ENCODE measurements at places on chromosomes 5 and 9.

DNA sequence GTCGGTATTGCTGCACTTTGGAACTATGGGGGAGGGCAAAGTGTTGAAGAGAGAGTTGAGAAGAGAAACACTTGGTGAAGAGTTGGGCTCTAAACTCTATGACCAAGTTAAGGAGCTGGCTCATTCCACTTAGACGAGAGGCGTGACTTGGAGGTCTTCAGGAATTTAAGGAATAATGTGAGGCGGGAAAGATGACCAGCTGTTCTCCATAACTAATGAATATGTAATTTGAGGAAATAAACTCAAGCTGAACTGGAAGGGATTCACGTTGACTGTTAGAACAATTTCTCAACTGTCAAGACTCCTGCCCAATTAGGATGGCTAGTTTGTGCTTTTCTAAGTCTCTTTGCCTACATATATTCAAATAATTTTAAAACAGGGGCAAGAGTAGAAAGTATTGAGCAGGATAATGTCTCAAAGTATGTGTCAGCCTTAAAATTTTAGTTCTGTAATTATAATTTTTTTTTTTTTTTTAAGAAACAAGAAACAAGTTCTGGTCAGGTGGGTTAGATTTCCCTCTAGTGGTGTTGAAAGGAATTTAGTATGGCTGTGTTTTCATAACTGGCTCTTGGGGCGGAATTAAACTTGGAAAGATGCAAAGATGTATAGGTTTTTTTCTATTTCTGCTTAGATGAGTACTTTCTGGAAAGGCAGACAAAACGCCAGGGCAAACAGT lies 33.4 kb downstream of the TMEM252 start:
- H3K4me3 ChIP-seq, result no peak overlapping the region
- DNase-seq, result no peak
- H3K27ac ChIP-seq, result peak overlapping the region; percentile 72
- no peaks in the 10 kb centered on the region for H3K36me3 ChIP-seq
- H3K4me1 ChIP-seq, result peaks cover 5% of the 10 kb centered on the region

- no peak for DNase-seq
- H3K27me3 ChIP-seq, result no peaks in the 10 kb centered on the region
- no peaks in the 10 kb centered on the region for H3K36me3 ChIP-seq
- no peak overlapping the region for H3K4me3 ChIP-seq
- H3K4me1 ChIP-seq, result no peaks in the 10 kb centered on the region
Measured at GRCh38 chr9:30534896-30535295, 1849.5 kb upstream of the ACO1 start.

DNA sequence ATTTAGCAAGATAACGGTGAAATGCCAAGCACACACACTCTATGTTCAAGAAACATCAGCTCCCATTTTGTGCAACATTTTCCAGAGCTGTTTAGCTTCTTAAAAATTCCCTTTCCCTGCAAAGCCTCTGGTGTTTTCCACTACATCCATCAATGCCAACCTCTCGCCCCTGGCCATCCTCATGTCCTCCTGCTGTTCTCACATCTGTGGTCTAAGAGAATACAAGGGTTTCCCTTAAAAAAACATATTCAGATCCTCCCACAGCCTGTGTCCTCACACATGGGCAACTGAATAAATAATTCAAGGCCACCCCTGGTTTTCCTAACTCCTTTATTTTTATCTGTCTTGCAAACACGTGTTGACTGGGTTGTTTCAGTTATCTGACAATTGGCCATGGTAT lies 70.3 kb downstream of the PAPPA start:
- H3K4me1 ChIP-seq, result no peaks in the 10 kb centered on the region
- H3K27ac ChIP-seq, result no peak overlapping the region
- no peaks in the 10 kb centered on the region for H3K27me3 ChIP-seq

DNA sequence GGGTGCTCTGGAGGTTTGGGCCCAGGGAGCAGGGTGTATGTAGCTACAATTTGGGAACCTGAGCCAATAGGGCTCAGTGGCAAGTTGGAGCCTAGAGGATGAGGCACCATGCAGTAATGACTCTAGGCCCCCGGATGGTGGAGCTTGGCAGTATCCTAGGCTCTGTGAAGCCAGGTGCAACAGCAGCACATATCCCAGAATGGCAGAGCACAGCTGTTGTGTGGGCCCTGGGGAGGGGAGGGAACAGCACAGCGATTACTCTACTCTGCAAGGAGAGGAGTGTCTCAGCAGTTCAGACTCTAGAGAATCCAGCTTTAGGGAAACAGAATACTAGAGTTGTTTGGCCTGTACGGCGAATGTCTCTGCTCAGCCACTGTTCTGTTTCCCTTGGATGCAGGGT lies 56.1 kb downstream of the LRRTM2 start:
- no peaks in the 10 kb centered on the region for H3K36me3 ChIP-seq
- H3K27ac ChIP-seq, result no peak overlapping the region
- H3K4me3 ChIP-seq, result no peak overlapping the region
- no peaks in the 10 kb centered on the region for H3K4me1 ChIP-seq
- no peaks in the 10 kb centered on the region for H3K27me3 ChIP-seq

- no peak for DNase-seq
- no peaks in the 10 kb centered on the region for H3K27me3 ChIP-seq
- H3K36me3 ChIP-seq, result no peaks in the 10 kb centered on the region
- no peaks in the 10 kb centered on the region for H3K4me1 ChIP-seq
- H3K27ac ChIP-seq, result no peak overlapping the region
- no peak overlapping the region for H3K4me3 ChIP-seq
Measured at GRCh38 chr9:101114317-101114716, 85.8 kb downstream of the PLPPR1 start.

GRCh38 chr5:133818031-133818431 lies 150.4 kb downstream of the C5orf15 start:
- H3K27ac ChIP-seq, result peak overlapping the region; percentile 44
- H3K4me1 ChIP-seq, result peaks cover 13% of the 10 kb centered on the region
- H3K36me3 ChIP-seq, result no peaks in the 10 kb centered on the region
- no peaks in the 10 kb centered on the region for H3K27me3 ChIP-seq
- H3K4me3 ChIP-seq, result no peak overlapping the region

Measured in esophagus squamous epithelium (tissue), 5 donors.